ENCODE measurements at places on chromosomes 12 and 14.

GRCh38 chr12:93502802-93503623 is 35.7 kb downstream of the MRPL42 start:
- peak; percentile 49 for DNase-seq

- DNase-seq = no peak
These were observed 141.9 kb downstream of the CHST11 start for GRCh38 chr12:104598342-104599271.

GRCh38 chr14:84959851-84960520 is 570.0 kb upstream of the FLRT2 start:
- no peak for DNase-seq

DNA sequence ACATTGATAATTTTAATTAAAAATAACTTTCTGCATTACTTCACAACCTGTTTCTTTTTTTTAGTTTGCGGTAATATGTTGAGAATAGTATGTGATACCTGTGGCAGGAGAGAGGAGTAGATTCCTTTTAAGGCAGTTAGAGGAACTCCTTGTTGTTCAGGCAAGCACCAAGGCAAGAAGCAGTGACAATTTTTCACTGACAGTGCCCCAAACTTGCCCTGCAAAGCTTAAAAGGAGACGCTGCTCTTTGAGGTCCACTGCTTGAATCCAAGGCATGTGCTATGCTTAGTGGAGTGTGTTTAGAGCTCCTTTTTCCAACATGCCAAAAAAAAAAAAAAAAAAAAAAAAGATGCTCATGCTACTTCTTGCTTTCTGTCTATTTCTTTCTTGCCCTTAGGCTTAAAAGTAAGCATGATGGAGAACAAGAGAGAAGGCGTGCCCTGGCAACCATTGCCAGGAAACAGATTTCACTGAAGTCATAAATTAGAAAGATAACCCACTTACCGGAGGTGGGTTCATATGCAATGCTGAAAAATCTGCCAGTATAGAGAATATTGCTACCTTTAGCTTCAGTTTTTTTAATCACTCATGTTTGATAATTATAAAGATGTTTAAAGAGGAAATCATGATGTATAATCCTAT is 58.3 kb upstream of the DYRK2 start:
- no peak for DNase-seq

- no peak for DNase-seq
These were observed 484.8 kb downstream of the EGLN3 start for GRCh38 chr14:33465846-33466700.

All from activated CD4-positive, alpha-beta T cell treated with anti-CD3 and anti-CD28 coated beads, Interleukin-10, Interleukin-2, amounts not matched to agents 100 ng/mL and 50 ng/mL, durations not matched to agents 16 hours and 8 hours (primary cell).